LHCN-M2 (cell line): ENCODE measurements at places on chromosomes 7 and 10.

GRCh38 chr7:142349670-142350405 lies 92.0 kb upstream of the PRSS58 start:
- no peak for DNase-seq

- no peak for DNase-seq
Observed at GRCh38 chr7:34696415-34696814, 38.4 kb downstream of the NPSR1 start.

DNA sequence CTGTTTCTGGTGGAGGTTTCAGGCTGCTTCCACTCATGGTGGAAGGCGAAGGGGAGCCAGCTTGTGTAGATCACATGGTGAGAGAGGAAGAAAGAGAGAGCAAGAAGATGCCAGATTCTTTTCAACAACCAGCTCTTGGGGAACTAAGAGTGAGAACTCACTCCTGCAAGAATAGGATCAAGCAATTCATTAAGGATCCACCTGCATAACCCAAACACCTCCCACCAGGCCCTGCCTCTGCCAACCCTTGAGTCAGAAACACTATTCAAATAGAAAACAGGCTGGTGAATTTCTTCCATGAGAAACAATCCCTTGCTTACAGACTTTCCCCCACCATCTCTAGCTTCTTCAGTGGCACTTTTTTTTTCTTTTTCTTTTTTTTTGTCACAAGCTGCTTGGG lies 317.2 kb downstream of the GPR158 start:
- no peak for DNase-seq

DNA sequence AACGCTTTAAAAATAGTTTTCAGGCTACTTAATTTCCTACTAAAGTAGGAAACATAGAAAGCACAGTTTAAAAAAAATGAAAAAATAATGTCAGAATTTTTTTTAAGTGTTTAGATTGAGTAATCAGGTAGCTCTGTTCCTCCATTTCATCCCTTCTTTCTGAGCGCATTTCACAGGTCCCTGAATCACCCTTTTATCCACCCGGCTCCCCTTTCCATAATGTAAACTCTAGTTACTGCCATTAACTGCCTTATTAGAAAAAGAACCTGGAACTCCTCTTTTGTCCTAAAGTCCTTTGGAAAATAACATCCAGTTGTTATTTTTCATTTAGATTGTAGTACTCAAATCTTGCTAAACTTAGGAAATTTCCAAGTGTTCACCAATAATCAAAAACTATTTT lies 5.8 kb downstream of the KCND2 start:
- no peak for DNase-seq

DNA sequence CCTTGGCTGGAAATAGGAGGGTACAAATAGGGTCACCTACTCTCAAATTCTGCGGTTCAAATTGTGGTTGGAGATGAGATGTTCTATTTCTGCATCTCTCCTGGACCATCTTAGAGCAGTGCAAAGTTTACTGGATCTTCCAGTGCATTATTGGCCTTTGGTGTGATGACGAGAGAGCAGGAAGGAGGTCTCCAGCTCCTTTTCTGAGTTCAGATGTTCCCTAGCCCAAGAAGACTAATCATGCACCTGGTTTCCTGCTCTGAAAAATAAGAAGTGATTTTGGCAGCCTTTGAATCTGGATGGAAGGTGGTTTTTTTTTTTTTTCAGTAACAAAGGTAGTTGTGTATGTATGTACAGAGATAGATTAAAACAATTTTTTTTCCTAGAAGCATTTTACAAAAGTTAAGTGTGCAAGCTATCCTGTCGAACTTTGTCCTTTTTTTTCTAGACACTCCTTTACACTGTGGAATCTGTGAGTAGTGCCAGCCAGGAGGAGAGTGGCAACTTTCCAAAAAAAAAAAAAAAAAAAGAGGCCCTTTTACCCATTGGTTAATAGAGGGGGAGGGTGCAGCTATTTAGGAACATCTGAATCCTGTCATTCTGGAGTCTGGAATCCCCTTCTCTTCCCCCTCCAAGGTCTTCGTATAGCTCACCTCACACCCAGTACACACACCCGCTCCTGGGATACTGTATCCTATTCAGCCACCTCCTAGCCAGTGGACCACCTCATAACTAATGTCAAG lies 26.3 kb downstream of the PAPSS2 start:
- DNase-seq = no peak

DNA sequence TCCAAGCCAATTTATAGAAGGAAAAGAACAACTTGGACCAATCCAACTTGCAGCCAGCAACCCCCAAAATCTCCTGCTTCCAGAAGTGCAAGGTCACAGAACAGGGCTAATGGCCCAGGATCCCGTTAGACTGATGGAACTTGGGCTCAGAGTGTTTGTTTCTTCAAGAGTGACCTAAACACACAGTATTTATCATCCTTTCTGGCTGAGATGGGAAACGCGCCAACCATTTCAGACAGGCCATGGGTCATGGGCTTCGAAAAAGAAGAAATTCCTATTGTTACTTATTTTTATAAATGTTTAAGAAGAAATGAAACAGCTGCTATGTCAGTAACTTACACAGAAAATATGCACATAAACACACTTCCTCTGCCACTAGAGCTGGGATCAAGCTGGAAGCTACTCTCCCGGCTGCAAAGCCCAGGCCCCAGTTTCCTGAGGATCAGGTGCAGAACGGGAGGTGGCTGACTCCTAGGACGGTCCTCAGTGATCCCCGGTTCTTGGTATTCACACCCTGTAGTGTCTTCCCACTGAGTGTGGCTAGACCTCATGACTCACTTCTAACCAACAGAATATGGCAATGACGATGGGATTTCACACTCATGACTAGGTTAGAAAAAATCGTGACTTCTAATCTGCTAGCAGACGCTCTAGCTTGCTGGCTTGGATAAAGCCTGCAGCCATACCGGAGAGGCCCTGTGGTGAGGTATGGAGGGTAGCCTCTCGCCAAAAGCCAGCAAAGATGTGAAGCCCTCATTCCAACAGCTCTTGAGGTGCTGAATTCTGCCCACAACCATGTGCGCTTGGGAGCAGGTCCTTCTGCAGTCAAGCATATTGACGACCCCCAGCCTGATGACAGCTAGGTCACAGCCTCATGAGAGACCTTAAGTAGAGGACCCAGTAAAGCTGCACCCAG lies 60.2 kb downstream of the CHST15 start:
- DNase-seq = peak; percentile 86

GRCh38 chr7:145584401-145584800 lies 532.2 kb upstream of the CNTNAP2 start:
- no peak for DNase-seq

GRCh38 chr7:11193131-11193867 lies 219.6 kb downstream of the PHF14 start:
- DNase-seq = peak; percentile 43
